ENCODE measurements at places on chromosomes 5 and 9.

DNA sequence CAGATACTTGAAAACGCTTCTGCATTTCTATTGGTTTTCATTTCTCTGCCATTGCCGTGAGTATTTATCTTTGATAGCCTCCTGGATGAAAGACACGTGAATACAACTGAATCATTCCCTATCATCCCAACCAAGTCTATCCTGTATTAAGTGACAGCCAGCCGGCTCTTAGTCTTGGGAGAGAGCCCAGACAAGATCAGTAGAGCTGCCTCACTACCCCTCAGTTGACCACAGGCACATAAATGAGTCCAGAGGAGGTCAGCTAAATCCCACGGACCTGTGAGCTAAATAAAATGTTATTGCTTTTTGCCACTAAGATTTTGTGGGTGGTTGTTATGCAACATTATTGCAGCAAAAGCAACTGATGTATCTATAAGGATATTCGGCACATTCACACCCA lies 639.0 kb upstream of the ACO1 start:
- DNase-seq: no peak

DNA sequence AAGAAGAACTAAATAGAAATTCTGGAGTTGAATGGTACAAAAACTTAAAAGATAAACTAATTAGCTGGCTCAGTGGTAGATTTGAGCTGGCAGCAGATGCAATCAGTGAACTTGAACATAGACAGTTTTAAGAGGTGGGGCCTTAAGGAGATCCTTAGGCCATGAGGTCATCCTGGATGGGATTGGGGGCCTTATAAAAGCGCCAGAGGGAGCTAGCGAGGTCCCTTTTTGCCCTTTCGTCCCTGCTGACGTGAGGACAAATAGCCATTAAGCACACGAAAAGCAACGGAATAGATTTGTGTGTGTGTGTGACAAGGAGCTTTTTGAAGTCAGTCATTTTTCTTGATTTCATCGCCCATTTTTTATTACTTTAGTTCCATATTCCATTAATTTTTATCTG lies 83.3 kb downstream of the ZNF354C start:
- DNase-seq: no peak

DNA sequence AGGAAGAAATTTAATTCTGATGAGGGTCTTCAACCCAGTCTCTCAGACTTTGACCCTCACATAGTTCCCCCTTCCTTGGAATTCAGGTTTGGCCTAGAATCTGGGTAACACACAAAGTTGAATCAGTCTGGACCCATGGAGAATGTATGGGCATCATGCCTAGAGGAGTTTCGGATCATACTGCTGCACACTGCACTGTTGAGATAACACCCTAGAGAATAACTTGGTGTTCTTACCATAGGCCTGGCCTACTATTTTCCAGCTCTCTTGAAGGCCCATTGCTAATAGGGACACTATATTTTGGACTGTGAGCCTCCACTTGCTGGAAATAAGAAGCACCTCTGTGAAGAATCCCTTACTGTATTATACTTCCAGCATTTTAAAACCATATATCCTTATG lies 413.5 kb downstream of the PLK2 start:
- DNase-seq: no peak

- no peak for DNase-seq
Measured at GRCh38 chr9:36147441-36148175, 11.1 kb downstream of the GLIPR2 start.

DNA sequence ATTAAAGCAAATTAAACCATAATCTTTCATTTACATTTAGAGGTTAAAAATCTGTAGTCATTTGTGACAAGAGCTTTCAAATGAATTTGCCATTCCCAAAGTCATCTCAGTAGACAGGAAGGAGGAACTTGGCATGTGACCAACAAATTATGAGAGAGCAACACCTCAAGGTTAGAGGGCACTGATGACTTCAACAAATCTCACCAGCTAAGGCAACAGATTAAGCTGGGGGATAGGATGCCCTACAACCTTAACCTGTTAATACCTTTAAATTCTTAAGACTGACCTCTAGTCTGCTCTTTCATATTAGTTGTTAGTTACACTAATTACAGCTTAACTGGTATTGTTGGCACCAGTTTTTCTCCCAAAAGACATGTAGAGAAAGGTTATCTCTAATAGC lies 18.4 kb downstream of the POU5F2 start:
- no peak for DNase-seq

- no peak for DNase-seq
Measured at GRCh38 chr5:19462019-19462418, 526.0 kb downstream of the CDH18 start.

GRCh38 chr5:114249823-114250222 lies 112.0 kb upstream of the KCNN2 start:
- peak; percentile 7 for DNase-seq

- DNase-seq: no peak
Measured at GRCh38 chr9:132007371-132008025, 72.2 kb downstream of the MED27 start.

DNA sequence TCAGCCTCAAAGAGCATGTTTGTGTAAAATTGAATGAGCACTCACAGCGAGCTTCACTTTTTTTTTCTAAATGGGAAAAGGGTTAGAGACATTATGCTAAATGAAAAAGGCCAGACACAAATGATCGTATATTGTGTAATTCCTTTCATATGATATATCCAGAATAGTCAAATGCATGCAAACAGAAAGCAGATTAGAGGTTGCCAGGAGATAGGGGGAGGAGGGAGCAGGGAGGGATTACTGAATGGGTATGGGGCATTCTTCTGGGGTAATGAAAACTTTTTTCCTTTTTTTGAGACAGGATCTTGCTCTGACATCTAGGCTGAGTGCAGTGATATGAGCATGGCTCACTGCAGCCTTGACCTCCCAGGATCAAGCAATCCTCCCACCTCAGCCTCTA lies 47.1 kb downstream of the DMAC1 start:
- no peak for DNase-seq

GRCh38 chr9:17613758-17614157 lies 34.9 kb downstream of the SH3GL2 start:
- DNase-seq: no peak

GRCh38 chr5:57698802-57699201 lies 216.2 kb upstream of the ACTBL2 start:
- no peak for DNase-seq
